ENCODE measurements at places on chromosomes 1 and 21.

DNA sequence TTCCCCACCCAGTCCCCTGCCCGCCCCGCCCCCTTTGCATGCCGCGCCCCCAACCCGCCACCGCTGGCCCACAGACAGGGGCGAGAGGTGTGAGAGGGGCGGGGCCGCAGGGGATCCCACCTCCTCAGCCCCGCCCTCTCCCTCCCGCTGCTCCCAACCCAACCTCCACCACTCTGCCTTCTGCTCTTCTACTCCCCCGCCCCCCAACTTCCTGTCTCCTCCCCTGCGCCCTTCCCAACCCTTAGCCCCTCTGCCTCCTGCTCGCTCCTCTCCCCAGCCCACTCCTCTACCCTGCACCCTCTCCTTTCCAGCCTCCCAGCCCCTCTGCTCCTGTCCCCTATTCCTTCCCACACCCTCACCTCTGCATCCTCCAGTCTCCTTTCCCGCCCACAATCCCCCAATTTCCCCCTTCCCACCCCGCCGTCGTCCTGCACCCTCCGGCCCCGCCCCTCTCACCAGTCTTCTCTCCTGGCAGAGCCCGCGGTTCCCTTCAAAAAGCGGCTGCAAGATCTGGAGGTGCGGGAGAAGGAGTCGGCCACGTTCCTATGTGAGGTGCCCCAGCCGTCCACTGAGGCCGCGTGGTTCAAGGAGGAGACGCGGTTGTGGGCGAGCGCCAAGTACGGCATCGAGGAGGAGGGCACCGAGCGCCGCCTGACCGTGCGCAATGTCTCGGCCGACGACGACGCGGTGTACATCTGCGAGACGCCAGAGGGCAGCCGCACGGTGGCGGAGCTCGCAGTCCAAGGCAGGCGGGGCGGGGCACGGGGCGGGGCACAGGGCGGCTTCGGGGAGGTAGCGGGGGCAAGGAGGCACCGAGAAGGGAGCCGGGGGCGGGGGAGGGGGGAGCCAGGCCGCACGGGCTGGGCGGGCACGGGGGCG lies 5.4 kb downstream of the OBSCN start:
- DNase-seq, result peak; percentile 90

- no peak for DNase-seq
These were observed 239.9 kb downstream of the DPYD start for GRCh38 chr1:97680894-97681293.

DNA sequence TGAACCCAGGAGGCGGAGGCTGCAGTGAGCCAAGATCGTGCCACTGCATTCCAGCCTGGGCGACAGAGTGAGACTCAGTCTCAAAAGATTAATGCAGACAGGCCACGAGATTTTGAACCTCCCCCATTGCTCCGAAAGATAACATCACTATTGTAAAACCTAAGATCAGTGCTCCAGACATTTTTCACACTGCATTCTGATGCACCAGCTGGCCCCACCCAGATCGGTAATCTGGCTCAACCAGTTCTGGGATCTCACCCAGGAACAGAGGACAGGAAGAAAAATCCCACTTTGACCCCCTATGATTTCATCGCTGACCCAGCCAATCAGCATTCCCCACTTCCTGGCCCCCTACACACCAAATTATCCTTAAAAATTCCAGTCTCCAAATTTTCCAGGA lies 10.7 kb upstream of the CSRP1 start:
- no peak for DNase-seq

DNA sequence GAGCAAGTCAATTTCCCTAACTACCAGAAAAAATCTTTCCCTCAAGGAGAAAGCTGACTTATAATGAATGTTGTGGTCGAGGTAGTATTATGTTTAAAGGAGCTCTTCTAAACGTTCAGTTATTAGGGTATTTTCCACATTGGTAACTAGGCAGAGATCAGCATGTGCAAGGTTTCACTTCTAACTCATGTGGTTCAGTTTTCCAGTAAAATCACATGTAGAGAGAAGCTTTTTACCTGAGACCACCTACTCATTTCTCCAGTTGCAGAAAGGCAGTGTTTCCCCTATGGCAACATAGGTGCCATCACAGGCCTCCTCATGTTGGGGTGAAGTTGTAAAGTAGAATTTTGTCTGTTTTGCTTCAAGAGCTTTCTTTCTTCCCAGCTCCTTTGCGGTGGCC lies 23.7 kb downstream of the IL23R start:
- no peak for DNase-seq

DNA sequence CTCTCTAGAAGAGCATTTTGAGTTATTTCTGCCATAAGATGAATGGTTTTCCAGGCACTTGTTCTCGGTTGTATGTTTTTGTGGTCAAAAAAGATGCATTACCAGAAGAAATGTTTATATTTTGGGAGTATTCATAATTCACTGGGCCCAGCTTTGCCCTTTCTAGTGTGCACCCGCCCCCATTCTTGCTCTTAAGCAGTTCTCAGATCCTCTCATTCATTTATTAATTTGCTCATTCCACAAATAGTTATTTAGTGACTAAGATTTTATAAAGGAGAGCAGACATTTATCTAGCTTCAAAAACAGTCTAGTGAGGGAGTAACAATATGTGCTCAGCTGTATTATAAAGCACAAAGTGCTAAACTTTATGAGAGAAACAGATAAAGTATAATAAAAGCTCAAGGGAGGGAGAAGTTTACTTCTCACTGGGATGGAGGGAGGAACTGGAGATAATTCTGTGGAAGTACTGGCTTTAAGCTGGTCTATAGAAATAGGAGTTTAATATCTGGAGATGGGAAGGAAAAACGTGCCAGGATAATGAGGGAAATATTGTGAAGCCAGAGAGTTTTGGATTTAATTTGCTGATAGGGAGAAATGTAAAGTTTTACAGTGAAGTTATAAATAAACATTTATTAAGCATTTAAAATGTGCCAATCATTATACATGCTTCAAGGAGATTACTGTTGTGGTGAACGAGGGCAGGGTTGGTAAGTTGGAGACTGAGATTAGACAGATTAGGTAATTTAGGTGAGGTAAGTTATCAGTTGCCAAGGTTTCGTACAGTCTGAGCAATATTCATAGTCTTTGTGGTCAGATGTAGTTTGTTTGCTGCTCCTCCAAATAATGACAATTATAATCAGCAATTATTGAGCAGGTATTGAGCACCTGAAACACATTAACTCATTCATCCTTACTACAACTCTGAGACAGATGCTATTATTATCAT lies 9.1 kb upstream of the MACF1 start:
- DNase-seq, result no peak

GRCh38 chr21:17903929-17904639 lies 84.9 kb upstream of the C21orf91 start:
- no peak for DNase-seq

- DNase-seq, result no peak
These were observed 1.0 kb upstream of the SFN start for GRCh38 chr1:26861889-26862378.

DNA sequence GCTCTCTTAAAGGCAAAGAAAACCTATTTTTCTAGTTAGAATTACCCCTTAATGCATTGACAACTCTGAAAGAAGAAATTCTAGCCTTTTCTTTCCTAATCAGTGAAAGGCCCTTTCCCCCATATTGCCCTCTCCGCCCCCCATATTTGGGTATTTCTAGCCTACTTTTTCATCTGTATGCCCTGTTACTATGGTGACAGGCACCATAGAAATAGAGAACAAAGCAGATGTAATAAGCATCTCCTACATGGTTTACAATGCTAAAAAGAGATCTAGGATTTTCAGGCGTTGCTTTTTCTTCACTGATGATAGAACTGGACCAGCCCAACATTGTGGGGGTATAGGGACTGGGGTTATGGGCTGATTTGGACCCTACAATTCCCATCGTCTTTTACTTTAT lies 14.5 kb downstream of the LRRC8B start:
- DNase-seq, result no peak

DNA sequence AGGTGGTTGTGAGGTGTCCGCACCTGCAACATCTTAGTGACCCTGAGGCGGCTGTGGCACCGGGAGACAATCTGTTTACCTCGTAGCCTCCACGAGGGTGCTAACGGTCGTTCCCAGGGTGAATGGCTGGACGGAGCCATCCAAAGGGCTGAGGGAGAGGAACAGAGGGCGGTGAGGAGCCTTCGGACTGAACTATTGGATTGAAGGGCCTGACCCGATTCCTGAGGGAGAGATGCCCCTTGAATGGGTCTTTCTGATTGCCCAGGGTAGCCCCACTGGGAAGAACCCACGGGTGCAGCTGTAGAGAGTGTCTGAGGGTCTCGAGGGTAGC lies 2.3 kb downstream of the NR5A2 start:
- no peak for DNase-seq

DNA sequence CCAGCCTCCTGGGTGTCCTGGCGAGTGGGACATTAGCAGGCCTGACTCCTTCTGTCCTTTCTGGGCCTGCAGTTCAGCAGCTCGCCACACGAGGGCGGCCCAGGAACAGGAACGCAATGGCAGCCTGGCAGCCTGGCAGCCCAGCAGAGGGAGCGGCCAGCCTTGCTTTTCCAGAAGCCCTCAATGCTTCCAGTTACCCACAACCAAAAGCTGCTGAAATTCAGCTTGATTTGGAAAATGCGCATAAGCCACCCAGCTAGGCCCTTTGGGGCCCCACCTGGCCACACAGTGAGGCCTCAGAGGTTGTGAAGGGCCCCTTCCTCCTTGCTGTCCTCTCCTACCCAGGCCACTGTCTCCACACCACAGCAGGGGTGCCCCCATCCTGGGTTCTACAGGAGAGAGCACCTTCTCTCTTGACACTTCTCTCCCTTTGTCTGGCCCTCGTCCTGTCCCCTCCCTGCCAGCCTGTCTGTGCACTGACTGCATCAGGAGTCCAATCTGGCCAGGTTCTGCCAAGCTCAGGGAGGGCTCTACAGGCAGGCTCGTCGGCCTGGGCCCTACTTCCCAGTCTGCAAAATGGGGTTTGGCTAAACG lies 103.4 kb upstream of the VAMP3 start:
- peak; percentile 83 for DNase-seq

DNA sequence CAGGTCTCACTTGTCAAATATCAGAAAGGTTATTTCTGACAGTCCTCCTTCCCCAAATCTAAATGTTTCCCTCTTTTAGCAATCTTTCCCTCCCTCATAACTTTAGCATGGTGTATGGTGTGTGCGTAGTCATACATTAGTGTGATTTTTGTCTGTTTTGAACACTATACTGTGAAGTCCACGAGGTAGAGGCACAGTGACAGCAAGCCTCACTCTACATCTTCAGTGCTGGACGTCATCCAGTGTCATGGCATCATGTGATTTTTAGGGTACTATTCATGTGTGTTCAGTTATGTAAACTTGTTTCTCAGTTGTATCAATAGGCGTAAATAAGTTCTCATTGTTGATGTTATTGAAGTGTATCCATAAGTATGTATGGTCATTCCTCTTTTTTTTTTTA lies 39.1 kb downstream of the DYRK1A start:
- no peak for DNase-seq

GRCh38 chr1:188958461-188959115 lies 1519.1 kb downstream of the BRINP3 start:
- no peak for DNase-seq

DNA sequence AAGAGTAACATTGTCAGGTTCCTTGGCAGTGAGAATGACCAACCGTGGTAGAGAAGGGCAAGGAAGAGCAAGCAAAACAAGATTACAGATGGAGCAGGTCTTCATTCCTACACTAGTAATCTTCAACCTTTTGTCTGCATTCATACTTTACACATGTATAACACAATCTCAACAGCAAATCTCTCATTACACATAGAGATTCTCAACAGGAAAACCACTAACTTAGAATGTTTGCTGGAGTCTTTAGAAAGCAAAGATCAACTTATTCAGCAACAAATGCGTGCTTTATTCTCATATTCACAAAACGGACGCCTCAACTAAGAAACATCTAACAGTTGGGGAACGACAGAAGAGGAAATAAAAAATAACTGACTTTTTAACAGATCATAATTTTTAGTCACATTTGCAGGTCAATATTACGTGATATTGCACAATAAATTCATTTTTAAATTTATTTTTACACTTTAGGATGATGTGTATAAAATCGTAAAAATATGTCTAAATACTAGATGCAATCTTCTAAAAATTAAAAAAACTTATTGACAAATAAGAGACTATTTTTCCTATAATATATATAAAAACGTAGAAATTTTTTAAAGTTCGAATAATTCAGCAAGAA lies 82.9 kb downstream of the ARID4B start:
- DNase-seq, result no peak

GRCh38 chr1:206606867-206607266 lies 5.4 kb downstream of the EIF2D start:
- no peak for DNase-seq

GRCh38 chr1:115210302-115210711 lies 121.0 kb upstream of the TSPAN2 start:
- DNase-seq, result no peak

GRCh38 chr1:99965646-99966375 lies 4.0 kb upstream of the SLC35A3 start:
- DNase-seq, result no peak

DNA sequence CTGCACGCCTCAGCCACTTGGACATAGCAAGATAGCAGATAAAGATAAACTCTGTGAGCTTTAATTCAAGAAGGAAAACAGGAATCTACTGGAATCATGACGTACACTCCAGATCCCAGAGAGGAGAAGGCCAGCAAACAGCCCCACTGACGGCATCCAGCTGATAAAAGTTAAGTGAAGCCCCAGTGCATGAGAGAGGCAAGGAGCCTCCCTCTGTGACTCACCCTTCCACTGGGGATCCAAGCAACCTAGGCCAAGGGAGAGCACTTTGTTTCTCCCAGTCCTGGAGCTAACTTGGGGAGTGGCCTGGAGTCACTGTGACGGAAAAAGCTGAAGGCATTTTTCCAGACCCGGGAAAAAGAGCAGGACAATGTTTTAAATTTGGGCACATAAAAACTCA lies 270.0 kb downstream of the AKT3 start:
- DNase-seq, result no peak

DNA sequence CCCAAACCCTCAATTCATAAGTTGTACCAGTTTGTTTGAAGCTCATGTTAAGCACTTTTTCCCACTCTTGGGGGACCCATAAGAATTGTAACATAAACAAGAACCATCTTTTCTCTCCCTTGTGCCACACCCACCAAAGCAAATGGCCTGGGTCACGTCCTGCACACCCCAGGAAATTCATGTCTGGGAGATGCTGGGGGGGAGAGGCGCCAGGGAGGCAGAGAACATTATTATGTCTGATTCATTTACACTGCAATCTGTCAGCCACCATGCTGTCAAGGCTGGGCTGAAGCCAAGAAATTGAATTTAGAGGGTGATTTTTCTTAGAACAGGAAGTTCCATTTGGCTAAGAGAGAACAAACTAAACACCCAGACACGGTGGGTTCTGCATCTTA lies 37.2 kb upstream of the IPO9 start:
- DNase-seq, result no peak

- no peak for DNase-seq
These were observed 76.6 kb downstream of the ABCA4 start for GRCh38 chr1:94044290-94044790.

Data from activated CD4-positive, alpha-beta memory T cell treated with anti-CD3 and anti-CD28 coated beads, Interleukin-2, amount 10 ng/mL, durations not matched to agents 7 days and 5 days (primary cell).